Progenitor cell of endocrine pancreas (in vitro differentiated cells): ENCODE measurements at places on chromosomes 1 and 21. TPM values are rescaled to one million over a fixed set of nuclear protein-coding genes. Genes with fewer than 3 reads are reported as not detected.

OR6K3 gene
- not detected in 2 replicates for total RNA-seq

DNA sequence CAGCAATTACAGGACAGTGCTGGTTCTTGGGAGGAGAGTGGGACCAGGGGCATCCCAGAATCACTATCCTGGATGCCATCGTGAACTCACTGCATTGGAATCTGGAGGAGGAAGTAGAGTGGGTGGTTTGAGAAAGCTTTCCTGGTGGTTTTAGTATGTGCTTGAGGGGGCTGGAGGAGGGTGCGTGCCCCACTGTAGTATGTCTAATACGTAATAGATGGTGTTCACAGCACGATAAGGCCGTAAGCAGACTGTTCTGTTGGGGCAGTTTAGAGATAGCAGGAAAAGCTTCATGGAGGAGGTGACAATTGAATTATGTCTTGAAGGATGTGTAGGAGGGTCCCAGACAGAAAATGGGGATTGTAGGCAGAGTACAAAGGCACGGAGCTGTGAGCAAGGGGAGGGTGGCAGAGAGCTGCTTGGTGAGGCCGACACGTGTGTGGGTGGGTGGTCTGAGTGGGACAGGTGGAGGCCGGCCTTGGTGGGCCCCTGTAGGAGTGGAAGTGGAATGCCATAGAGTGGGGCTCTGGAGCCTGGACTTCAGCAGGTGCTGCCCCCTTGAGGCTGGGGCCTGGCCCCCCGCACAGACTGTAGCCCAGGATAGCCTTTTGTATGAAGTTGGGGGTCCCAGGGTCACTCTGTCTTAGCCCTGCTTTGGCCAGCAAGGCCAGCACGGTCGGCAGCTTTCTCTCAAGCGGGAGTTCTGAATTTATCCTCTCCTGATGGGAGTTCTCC is 37.0 kb downstream of the IL6R start:
- no peak for DNase-seq
- no peaks in the 10 kb centered on the region for H3K36me3 ChIP-seq
- H3K27me3 ChIP-seq, result peaks cover 2% of the 10 kb centered on the region

TNFRSF4 gene
- total RNA-seq, result 0.33 and 0.38 TPM in 2 replicates

- no peak for DNase-seq
- H3K27me3 ChIP-seq, result peaks cover 4% of the 10 kb centered on the region
- no peak overlapping the region for H3K4me3 ChIP-seq
- H3K4me1 ChIP-seq, result peaks cover 33% of the 10 kb centered on the region
These were observed 3.3 kb upstream of the SSBP3 start for GRCh38 chr1:54409156-54410142.

DNA sequence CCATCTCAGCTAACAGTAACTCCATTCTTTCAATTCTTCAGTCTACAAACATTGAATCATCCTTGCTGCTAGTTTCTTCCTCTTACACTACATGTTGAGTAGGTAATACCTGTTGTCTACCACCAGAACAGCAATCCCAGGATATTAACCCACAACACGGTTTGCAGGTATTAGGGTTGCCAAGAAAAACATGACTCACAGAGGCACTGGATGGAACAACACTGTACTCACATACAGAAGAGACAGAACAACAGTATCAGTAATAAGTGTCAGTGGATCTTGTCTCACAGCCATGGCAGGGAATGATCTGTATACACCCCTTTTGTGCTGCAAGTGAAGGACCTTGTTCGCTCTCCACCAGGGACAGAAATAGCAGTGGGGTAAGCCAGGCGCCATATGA is 212.1 kb downstream of the GPR52 start:
- H3K27ac ChIP-seq, result no peak overlapping the region
- H3K27me3 ChIP-seq, result no peaks in the 10 kb centered on the region
- DNase-seq, result no peak

DNA sequence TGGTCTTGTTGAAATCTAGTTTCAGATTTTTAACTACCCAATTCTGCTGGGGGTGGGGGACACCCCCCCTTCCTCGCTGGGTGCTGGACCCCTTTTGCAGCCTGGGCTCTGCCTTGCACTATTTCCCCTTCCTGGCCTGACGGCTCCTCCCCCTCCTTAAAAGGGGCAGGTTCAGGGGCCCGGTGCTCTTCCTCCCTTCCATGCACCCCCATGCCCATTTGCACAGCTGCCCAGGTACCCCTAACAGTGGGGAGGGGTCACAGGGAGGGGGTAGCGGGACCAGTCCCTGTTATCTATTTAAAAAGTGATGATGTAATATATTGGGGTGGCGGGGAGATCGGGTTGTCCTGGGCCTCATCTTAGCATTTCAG is 15.3 kb downstream of the ZBTB7B start:
- H3K27me3 ChIP-seq, result no peaks in the 10 kb centered on the region
- H3K4me3 ChIP-seq, result no peak overlapping the region
- H3K27ac ChIP-seq, result peak overlapping the region; percentile 45
- H3K4me1 ChIP-seq, result peaks cover 2% of the 10 kb centered on the region

GRCh38 chr1:100835866-100836842 is 58.5 kb downstream of the EXTL2 start:
- H3K27me3 ChIP-seq, result no peaks in the 10 kb centered on the region
- H3K27ac ChIP-seq, result no peak overlapping the region
- H3K4me3 ChIP-seq, result no peak overlapping the region
- H3K4me1 ChIP-seq, result no peaks in the 10 kb centered on the region
- H3K36me3 ChIP-seq, result peaks cover 3% of the 10 kb centered on the region

- H3K27ac ChIP-seq, result no peak overlapping the region
- no peaks in the 10 kb centered on the region for H3K36me3 ChIP-seq
- H3K4me3 ChIP-seq, result no peak overlapping the region
- H3K27me3 ChIP-seq, result peaks cover 4% of the 10 kb centered on the region
- DNase-seq, result no peak
- peaks cover 9% of the 10 kb centered on the region for H3K4me1 ChIP-seq
These were observed 58.4 kb upstream of the EPS8L3 start for GRCh38 chr1:109821831-109822745.

DNA sequence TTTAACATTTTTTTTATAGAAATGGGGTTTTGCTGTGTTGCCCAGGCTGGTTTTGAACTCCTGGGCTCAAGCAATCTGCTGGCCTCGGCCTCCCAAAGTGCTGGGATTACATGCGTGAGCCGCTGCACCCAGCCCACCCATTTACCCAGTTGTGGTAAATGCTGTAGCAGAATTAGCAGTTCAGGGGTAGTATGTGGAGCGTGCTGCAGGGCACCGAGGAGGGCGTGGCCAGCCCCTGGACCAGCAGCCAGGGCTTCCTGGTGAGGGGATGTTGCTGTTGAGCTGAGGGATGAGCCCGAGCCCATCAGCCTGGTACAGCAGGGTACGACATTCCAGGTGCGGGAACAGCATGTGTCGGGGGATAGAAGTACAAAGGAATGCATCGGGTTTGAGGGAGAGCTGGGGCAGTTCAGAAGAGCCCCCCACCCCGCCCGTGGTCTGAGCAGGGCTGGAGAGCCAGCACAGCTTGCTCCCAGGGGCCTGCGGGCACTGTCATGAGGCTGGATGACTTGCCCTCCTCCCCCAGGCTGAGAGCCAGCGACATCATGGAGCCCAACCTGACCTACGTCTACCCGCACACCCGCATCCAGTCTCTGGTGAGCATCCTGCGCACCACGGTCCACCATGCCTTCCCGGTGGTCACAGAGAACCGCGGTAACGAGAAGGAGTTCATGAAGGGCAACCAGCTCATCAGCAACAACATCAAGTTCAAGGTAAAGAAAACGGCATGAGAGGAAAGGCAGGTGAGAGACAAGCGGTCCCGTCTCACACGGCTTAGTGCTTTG is 11.9 kb downstream of the NPPA start:
- DNase-seq, result no peak
- H3K27ac ChIP-seq, result no peak overlapping the region
- H3K27me3 ChIP-seq, result no peaks in the 10 kb centered on the region
- no peaks in the 10 kb centered on the region for H3K4me1 ChIP-seq

DNA sequence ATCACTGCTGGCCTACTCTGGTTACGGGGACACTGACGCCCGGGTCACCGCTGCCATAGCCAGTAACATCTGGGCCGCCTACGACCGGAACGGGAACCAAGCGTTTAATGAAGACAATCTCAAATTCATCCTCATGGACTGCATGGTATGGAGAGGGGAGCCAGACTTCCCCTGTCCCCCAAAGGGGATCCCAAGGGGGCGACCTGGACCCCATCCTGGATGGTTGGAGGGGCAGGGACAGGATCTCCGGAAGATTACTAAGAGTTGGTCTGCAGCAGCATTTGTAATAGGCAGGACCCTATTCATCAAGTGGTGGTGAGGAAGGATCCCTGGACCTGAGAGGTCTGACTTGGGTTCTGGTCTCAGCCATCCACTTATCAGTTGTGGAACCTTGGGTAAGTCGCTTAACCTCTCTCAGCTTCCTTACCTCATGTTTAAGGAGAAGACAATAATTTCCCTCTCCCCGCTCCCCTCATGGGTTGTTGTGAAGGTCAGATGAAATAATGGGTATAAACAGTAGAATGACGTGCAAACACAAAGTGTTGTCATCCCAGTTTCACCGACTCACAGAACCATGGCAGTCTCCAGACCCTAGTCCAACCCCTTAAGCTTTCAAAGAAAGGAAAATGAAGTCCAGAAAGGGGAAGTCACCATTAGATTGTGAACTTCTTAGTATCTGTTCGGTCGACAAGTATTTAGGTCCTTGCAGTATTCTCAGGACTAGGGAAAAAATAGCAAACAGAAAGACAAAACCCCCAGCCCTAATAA is 883 bp downstream of the LAMTOR2 start:
- H3K36me3 ChIP-seq, result peaks cover 4% of the 10 kb centered on the region
- DNase-seq, result no peak
- H3K27me3 ChIP-seq, result no peaks in the 10 kb centered on the region
- peak overlapping the region; percentile 97 for H3K4me3 ChIP-seq

ZNF593OS gene
- not detected in 2 replicates for total RNA-seq

DNA sequence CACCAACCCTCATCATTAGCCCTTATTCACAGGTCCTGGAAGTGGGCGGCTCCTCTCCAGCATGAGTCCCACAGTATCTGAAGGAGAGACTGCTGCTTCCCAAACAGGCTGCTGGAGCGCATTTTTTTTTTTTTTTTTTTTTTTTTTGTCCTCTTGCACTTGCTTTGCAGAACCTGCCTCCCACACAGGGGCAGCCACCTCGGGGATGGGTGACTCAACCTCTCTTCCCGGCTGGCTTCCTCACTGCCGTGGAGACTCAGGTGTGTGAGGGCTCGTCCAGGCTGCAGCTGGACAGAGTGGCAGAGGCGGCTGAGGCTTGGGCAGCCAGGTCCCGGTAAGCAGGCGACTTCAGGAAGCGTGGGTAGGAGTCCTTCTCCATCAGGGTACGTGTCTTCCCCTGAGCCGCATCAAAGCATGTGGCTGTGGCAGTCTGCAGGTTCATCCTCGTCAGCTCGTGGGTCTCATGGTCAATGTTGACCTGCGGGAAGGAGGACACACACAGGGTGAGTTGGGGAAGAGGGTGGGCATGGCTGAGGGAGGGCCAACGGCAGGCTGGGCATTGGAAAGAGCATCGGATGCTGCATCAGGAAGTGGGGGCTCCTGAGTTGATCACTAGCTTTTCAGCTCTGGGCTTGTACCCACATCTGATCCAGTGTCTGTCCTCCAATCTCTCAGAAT is 4.0 kb downstream of the RGS16 start:
- H3K4me1 ChIP-seq, result peaks cover 15% of the 10 kb centered on the region
- DNase-seq, result no peak
- no peaks in the 10 kb centered on the region for H3K36me3 ChIP-seq
- no peak overlapping the region for H3K27ac ChIP-seq
- peaks cover 17% of the 10 kb centered on the region for H3K27me3 ChIP-seq

- H3K4me3 ChIP-seq, result no peak overlapping the region
- H3K4me1 ChIP-seq, result peaks cover 27% of the 10 kb centered on the region
- H3K27ac ChIP-seq, result no peak overlapping the region
- peaks cover 13% of the 10 kb centered on the region for H3K36me3 ChIP-seq
These were observed 47.5 kb downstream of the YARS1 start for GRCh38 chr1:32769524-32770220.

GRCh38 chr1:46525253-46525983 is 26.0 kb downstream of the KNCN start:
- H3K27ac ChIP-seq, result no peak overlapping the region
- H3K36me3 ChIP-seq, result no peaks in the 10 kb centered on the region
- no peak overlapping the region for H3K4me3 ChIP-seq
- H3K27me3 ChIP-seq, result peaks cover 84% of the 10 kb centered on the region
- DNase-seq, result no peak

DNA sequence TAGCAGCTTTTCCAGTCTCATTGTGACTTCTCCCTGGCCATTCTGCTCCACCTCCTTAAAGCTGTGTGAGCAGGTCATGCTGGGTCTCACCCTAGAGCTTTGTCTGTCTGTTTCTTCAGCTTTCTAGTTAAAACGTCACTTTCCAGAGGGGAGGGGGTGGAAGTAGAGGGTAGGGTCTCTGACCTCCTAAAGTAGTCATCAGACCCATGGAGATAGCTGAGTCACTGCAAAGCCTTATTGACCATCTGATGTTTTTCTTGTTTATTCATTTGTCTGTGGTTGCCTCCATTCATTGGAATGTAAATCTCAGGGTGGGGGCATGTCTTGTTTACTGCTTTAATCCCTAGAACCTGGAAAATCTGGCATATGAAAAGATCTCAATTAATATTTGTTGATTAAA is 52.7 kb downstream of the ELF3 start:
- H3K27me3 ChIP-seq, result no peaks in the 10 kb centered on the region
- no peak overlapping the region for H3K4me3 ChIP-seq
- H3K27ac ChIP-seq, result peak overlapping the region; percentile 85
- no peaks in the 10 kb centered on the region for H3K36me3 ChIP-seq
- peaks cover 13% of the 10 kb centered on the region for H3K4me1 ChIP-seq

CEP104 gene
- 43.8 and 47.7 TPM in 2 replicates for total RNA-seq

- H3K4me3 ChIP-seq, result no peak overlapping the region
- H3K27ac ChIP-seq, result no peak overlapping the region
- H3K27me3 ChIP-seq, result no peaks in the 10 kb centered on the region
These were observed 107.5 kb upstream of the RUNX1 start for GRCh38 chr21:35156293-35157278.

FAM76A gene
- total RNA-seq, result 14.7 and 15.2 TPM in 2 replicates

- H3K4me3 ChIP-seq, result no peak overlapping the region
- no peak for DNase-seq
- H3K27ac ChIP-seq, result no peak overlapping the region
- H3K36me3 ChIP-seq, result peaks cover 7% of the 10 kb centered on the region
- no peaks in the 10 kb centered on the region for H3K27me3 ChIP-seq
These were observed 27.2 kb downstream of the NIPAL3 start for GRCh38 chr1:24442764-24443163.

DNA sequence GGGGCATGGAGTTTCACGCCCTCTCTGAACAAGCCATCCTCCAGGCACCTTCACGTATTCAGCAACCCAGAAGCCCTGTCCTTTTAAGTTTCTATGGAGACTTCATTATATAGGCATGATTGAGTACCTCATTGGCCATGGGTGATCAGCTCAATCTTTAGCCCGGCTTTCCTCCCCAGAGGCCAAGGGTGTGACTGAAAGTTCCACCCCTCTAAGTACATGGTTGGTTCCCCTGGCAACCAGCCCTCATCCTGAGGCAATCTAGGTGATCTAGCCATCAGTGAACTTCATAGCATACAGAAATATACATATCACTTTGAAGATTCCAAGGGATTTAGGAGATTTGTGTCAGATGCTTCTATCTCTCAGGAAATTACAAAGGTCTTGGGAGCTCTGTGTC is 21.3 kb upstream of the DHX9 start:
- H3K4me1 ChIP-seq, result peaks cover 6% of the 10 kb centered on the region
- no peak overlapping the region for H3K4me3 ChIP-seq
- H3K36me3 ChIP-seq, result no peaks in the 10 kb centered on the region
- no peak for DNase-seq
- H3K27ac ChIP-seq, result no peak overlapping the region

- H3K4me3 ChIP-seq, result no peak overlapping the region
- no peak for DNase-seq
- peaks cover 5% of the 10 kb centered on the region for H3K4me1 ChIP-seq
- H3K27ac ChIP-seq, result no peak overlapping the region
- peaks cover 3% of the 10 kb centered on the region for H3K36me3 ChIP-seq
These were observed 6.8 kb upstream of the PSMG1 start for GRCh38 chr21:39189857-39190604.
